ENCODE measurements at places on chromosomes 7 and 10. TPM values are rescaled to one million over a fixed set of nuclear protein-coding genes. Genes with fewer than 3 reads are reported as not detected.

The LEP gene
- total RNA-seq: not detected

The NYAP1 gene
- total RNA-seq: not detected

The HYAL4 gene
- not detected for total RNA-seq

The AGR2 gene
- total RNA-seq: 127 TPM

The CHST3 gene
- total RNA-seq: 17.0 TPM

The HECW1 gene
- total RNA-seq: 0.73 TPM

The C10orf90 gene
- total RNA-seq: not detected
